ENCODE measurements at places on chromosomes 5 and 9.

GRCh38 chr5:78757269-78758053 lies 108.9 kb upstream of the LHFPL2 start:
- peak; percentile 97 for DNase-seq

- no peak for DNase-seq
These were observed 621 bp downstream of the NR6A1 start for GRCh38 chr9:124770359-124771020.

DNA sequence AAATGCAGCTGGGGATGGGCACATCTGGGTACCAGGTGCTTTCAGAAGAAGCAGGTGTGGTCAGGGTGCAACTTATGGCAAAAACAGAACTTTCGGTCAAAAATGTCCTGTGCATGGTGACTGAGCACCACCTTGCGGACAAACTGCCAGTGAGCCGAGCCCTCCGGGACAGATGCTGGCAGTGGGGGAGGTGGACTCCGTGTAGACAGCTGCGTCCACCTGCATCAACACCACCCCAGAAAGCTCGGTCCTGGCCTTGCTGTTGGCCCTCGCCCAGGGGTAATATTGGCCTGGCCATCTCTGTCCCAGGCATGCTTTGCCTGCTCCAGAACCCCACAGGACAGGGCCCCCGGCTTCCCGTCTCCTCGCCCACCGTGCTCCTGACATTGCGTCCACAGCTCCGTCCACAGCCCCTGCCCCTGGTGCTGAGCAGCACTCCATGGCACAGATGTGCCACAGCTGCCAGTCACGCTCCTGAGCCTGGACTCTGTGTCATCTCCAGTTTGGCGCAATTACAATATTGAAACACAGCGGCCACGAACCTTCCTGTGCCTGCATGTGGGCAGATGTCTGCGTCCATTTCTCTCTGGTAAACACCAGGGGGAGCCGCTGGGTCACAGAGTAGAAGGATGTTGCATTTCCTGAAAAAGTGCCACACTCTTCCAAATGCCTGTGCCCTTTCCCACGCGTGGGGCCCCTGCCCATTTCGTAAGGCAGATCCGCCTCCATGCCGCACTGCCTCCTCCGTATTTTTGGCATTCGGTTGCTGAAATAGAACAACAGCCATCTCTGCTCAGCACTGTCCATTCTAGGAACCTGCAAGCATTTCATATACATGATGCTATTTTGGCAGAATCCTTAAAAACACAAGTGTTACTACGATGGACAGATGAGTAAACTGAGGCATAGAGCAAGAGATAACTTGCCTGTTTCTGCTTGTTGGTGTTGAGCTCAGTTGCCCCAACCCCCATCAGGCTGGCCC lies 33.4 kb upstream of the SLC6A19 start:
- DNase-seq: peak; percentile 53

GRCh38 chr5:179120951-179121666 lies 60.9 kb downstream of the ZNF354C start:
- DNase-seq: no peak

- no peak for DNase-seq
These were observed 911 bp downstream of the ABLIM3 start for GRCh38 chr5:149141957-149142851.

- peak; percentile 72 for DNase-seq
These were observed 43.0 kb downstream of the CYFIP2 start for GRCh38 chr5:157308836-157309465.

- DNase-seq: no peak
These were observed 161.2 kb upstream of the FSTL4 start for GRCh38 chr5:133773247-133774202.

GRCh38 chr9:91809581-91810285 lies 140.3 kb downstream of the ROR2 start:
- no peak for DNase-seq

- DNase-seq: no peak
These were observed 15.0 kb downstream of the PJA2 start for GRCh38 chr5:109394806-109395205.

- DNase-seq: peak; percentile 72
These were observed 107.2 kb downstream of the PDE4D start for GRCh38 chr5:59786334-59786805.

- DNase-seq: no peak
These were observed 12.1 kb downstream of the WWC1 start for GRCh38 chr5:168303393-168304025.

DNA sequence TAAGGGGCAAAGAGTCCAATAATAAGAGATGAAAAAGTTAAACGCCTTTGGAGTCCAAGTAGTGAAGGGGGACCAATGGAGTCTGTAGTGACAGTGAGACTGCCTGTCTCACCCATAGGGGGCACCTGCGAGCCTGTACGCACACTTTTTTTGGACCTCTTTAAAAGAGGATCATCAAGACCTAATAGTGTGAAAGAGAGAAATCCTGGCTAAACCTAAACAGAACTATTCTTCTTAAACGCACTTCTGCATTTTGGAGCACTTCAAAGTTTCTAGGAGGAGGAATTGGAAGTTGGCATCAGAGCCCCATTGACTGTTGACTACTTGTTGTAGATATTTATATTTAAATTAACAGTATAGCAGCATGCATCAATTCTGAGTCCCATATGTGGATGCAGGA lies 636.1 kb upstream of the KLF4 start:
- no peak for DNase-seq

DNA sequence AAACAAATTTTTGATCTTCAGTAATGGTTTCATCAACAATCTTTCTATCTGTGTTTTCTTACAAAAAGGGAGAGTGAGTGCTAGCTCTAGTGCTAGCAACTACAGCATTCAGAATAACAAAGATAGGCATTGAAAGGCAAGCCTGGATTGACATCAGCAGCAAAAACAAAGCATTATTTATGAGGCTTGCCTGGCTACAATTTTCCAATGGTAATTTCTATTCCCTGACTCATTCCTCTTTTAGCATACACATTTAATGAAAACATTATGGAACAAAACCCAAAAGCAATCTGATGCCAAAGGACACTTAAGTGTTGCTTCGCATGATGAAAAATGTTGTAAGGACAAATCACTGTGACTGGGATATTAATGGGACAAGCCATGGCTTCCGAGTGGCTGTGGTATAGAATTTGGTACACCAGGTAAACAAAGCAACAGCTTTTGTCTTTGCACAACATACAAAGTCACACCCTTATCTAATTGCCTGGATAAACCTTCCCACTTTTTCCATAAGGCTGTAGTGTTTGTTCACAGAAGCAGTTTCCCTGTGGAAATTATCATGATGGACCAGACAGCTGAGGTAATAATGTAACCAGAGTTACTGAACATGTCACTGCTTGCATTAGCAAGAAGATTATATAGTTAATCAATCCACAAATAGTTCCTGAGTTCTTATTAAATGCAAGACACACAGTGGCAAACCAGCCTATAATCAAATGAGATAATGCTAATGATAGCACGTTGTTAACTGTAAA lies 179.8 kb upstream of the EDIL3 start:
- peak; percentile 90 for DNase-seq

GRCh38 chr5:123382252-123382651 lies 41.0 kb downstream of the CEP120 start:
- no peak for DNase-seq

DNA sequence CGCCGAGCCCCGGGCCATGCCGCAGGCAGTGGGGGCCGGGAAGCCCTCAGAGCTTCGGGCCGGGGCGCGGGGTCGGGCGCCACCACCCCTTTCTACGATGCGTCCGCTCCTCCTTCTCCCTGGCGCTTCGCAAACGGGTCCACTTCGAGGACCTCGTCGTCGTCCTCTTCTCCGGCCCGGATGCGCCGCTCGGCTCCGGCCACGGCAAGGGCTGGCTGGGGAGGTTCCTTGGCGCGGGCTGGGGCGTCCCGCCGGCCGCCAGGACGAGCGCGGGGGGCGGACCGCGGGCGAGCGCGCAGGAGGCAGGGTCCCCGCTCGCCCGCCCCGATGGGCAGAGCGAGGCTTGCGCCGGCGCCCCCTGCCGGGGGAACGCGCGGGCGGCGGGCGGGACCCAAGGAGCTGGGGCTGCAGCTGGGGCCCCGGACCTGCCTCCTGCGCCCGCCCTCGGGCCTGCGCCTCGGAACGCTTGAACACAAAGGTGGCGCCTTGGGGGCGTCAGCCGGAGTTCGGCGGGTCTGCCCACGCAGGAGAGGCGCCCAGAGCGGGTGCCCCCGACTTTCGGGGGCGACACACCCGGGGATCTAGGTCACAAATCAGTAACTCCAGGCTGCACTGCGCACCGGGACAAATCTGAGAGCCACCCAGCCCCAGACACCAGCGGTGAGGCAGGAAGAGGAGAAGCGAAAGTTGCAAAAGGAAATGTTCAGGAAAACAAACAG lies at the start of gene ROR2:
Gene ROR2 (minus strand): TSS at position 283 of the 719 bp plus-strand sequence.
- peak; percentile 79 for DNase-seq

- DNase-seq: no peak
These were observed 23.1 kb upstream of the ACOT12 start for GRCh38 chr5:81417052-81417451.

DNA sequence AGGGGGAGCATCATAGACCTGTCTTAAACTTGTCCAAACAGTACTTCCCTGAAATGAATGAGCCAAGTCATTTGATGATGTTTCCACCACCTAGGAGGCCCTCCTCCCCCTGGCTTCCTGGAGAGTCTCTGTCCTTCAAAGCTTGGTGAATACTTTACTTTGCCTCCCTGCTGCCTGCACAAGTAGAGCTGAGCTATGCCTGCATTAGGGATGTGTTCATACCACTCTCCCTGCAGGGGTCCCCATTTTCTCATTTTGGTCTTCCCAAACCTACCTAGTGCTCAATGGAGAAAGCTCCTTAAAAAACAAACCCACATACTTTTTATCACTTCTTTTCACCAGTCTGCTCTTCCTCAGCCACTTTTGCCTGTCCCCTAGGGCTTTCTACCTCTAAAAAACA lies 7.7 kb downstream of the CCNI2 start:
- DNase-seq: peak; percentile 39

DNA sequence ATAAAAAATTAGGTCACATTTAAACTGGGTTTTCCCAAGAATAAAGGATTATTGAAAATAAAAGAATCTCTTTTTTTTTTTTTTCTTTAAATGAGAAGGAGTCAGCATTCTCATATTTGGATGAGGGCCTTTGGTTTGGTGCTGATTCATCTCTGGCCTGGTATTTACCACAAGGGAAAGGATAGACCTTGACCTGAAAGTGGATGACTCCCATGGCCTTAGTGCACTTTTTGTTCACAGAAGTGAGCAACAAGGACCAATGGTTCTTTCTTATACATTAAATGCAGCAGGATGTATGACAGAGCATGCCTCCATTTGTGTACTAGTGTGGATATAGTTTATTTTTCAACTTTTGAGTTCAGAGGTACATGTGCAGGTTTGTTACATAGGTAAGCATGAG lies 6.9 kb downstream of the YTHDC2 start:
- peak; percentile 29 for DNase-seq

- DNase-seq: no peak
These were observed 15.0 kb downstream of the PSD2 start for GRCh38 chr5:139810341-139811273.

GRCh38 chr5:8394965-8395364 lies 526.0 kb downstream of the MTRR start:
- no peak for DNase-seq

DNA sequence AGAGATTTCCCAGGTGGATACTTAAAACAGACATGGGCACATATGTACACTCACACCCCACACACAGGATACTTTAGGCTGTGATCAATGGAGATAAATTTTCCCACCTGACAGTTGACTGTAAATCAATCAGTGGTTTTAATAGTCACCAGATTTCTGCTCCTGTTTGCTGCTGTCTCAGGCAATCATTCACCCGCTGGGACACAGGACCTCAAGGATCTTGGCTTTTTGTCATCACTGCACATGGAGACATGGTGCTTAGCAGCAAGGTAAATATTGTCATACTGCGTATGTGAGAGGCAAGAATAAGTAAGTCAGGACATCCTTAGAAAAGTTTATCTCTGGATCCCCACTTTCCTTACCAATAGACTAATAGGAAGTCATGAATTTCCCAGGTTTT lies 60.8 kb upstream of the KLF9 start:
- no peak for DNase-seq

GRCh38 chr5:61670941-61671340 lies 338.9 kb downstream of the ZSWIM6 start:
- no peak for DNase-seq

GRCh38 chr5:123856766-123857165 lies 344.8 kb downstream of the CSNK1G3 start:
- DNase-seq: no peak

- no peak for DNase-seq
These were observed 30.1 kb upstream of the AUH start for GRCh38 chr9:91391818-91392217.

- DNase-seq: no peak
These were observed 75.3 kb upstream of the MAST4 start for GRCh38 chr5:66520854-66521253.

- peak; percentile 16 for DNase-seq
These were observed 628 bp downstream of the HOMER1 start for GRCh38 chr5:79513308-79513703.

GRCh38 chr9:121463026-121463807 lies 36.4 kb downstream of the GGTA1 start:
- no peak for DNase-seq

GRCh38 chr5:113167985-113168384 lies 191.4 kb downstream of the DCP2 start:
- no peak for DNase-seq

DNA sequence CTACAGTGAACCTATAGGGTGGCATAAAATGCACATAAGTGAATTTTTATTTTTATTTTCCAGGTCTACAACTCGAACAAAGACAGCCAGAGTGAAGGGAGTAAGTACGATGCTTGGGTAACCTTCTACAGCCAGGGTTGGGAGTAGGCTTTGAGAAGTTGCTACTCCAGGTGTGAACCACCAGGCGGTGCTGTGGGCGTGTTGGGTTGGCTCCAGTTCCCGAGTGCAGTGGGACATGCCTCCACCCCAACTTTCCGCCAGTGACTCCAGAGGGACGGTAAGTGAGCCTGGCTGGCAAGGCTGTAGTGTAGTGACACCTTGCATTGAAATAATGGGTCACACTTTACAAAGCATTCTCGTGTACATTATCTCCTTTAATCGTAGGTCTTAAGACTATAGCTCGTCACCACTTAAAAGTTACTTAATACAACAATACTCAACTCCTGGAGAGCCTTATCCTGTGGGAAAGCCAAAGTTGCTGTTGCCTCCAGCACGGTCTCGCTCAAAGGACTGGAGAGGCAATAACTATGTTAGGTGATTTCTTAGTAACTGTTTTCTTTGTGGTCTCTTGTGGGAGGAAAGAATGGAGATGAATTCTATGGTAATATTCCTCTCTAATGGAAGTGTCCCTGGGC lies 244.0 kb downstream of the ARHGAP26 start:
- DNase-seq: no peak

GRCh38 chr5:96431376-96432187 lies 1.5 kb downstream of the PCSK1 start:
- DNase-seq: peak; percentile 82

DNA sequence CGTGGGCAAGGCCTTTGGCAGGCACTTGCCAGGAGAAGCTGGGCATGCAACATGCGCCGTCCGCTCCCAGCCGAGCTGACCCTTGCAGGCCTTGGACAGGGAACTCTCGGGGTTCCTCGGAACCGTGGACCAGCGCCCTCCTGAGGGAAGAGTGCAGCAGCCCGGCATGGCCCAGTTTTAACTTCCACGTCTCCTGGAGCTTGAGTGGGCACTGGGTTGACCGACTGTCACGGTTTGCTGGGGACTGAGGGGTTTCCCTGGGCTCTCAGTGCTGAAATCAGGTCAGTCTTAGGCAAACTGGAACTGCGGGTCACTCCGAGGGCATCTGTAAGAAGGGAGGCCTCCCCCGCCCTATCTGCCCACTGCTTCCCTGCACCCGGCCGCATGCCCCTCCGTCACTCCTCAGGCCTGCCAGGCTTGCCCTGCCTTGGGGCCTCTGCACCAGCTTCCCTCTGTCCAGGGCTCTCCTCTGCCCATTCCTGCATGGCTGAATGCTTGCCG lies 87.0 kb upstream of the PHYKPL start:
- no peak for DNase-seq

GRCh38 chr9:93978551-93978950 lies 23.4 kb upstream of the BARX1 start:
- DNase-seq: no peak
